AG08395 (cell line): ENCODE measurements at places on chromosomes 7 and 10.
A peak's percentile ranks its signal among the peaks of the same experiment; 100 is the strongest.

DNA sequence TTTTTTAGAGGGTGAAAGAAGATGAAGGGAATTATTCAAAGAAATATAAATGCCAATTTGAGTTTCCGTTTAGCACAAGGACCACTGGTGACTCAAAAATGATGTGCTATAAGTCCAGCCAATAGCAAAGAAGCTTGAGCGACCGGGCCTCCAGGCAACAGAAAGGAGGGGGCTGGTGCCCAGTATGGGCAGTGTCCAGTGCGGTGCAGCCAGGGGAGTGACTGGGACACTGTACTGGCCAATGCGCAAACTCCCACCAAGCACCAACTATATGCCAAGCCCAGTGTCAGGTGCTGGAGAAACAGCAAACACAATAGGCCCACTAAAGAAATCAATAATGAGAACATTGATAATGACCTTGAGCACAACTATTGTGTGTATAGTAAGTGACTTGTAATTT, 10.2 kb upstream of the OPALIN start:
- DNase-seq: no peak

DNA sequence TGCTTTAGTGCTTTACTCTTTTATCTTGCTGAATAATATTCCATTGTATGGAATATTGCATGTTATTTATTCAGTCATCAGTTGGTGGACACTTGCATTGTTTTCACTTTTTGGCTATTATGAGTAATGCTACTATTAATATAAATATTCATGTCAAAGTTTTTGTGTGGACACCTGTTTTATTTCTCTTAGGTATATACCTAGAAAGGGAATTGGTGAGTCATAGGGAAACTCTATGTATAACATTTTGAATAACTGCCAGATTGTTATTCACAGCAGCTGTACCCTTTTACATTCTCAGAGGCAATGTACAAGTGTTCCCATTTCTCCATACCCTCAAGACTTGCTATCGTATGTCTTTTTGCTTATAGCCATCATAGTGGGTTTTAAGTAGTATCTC, 268.7 kb downstream of the SEMA3A start:
- DNase-seq: no peak

DNA sequence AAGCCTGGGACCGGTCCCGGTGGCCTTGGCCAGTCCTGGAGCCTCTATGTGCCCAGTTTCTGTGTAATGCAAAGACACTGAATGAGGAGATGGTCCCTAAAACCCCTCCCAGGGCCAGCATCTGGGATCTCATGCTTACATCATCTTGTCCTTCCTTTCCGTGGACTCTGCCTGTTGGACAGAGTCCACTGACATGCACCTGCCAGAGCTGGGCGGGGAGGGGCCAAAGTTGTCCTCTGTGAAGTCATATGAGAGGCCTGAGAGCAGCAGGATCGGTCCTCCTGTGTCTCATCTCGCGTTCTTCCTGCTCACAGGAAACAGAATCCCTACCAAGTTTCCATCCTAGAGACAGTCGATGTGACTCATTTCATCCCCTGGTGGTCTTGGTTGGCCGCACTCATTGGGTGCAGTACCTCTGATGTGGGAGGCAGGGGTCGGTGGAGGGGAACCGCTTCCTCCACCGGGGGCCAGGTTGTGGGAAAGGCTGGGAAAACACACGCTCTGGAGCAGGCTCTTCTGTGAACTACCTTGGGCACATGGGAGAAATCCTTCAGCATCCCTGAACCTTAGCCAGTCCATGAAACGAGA, 389.6 kb upstream of the PODXL start:
- no peak for DNase-seq

DNA sequence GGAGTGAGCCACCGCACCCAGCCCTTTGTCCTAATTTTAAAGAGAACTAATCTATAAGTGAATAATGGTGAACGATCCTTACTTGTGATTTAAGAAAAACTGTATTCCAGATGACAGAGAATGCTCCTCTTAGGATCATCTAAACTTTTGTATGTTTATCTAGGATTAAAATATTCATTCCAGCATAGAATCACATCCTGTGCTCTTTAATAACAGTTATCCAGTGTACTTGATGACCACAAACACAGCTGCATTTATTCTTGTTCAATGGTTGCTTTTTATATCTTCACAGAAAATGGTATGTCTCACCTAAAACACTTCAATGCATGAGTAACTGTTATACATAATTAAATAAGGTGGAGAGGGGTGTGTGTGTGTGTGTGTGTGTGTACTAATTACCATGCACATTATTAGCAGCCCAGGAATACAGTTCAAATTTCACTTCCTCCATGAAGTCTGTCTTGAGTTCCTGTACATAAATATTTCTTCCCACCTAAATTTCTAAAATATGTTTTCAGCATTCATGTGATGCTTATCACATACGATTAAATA, 38.5 kb upstream of the SEMA3C start:
- no peak for DNase-seq

GRCh38 chr7:28955718-28956607, 2.2 kb downstream of the TRIL start:
- DNase-seq: no peak

DNA sequence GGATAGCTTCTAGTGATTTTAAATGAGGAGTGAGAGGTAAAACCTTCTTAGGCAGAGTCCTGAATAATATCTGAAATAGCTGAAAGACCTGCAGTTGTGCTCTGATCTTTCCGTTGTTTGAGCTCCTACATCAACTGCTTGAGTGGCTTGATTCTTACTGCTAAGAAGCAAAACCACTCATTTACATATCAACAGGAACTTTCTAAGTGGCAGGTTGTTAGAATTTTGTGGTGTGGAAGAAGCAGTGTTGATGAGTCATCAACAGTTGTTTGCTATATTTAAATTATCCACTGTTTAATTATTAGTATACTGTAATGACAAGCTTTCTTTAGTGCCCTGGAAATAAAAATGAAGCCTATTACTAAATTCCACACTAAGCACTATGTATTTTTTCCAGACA, 689.5 kb downstream of the DNAJB9 start:
- no peak for DNase-seq

DNA sequence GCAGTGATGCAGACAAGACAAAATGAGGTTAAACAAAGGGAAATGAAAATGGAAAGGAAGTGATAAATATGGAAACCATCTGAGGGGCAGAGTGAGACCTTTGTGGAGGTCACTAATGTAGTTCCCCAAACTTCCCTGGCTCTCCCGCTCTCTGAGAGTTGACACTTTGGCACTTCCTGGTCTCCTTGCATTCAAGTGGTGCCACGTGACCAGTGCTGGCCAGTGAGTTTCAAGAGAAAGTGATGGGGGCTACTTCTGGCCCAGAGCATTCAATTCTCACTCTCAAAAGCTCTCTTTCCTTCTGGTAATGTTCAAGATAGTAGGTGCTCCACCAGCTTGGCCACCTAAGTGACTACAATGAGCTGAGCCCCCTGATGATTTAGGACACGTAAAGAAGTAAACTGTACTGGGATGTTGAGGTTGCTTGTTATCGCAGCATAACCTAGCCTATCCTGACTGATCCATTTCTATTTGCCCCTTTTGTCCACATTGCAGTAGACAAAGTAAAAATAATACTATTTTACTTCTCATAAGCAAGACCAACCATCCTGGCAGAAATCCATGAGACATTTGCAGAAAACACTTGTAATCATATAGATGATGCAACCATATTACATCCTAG, 242.0 kb upstream of the YAE1 start:
- DNase-seq: no peak

GRCh38 chr10:88028072-88028471, 164.6 kb downstream of the PTEN start:
- no peak for DNase-seq

GRCh38 chr7:138768241-138768640, 29.6 kb upstream of the TMEM213 start:
- no peak for DNase-seq

- DNase-seq: no peak
These were observed 695.1 kb downstream of the GRID1 start for GRCh38 chr10:85671530-85671929.

GRCh38 chr7:99379043-99379577, 4.6 kb downstream of the ARPC1B start:
- DNase-seq: peak; percentile 92

DNA sequence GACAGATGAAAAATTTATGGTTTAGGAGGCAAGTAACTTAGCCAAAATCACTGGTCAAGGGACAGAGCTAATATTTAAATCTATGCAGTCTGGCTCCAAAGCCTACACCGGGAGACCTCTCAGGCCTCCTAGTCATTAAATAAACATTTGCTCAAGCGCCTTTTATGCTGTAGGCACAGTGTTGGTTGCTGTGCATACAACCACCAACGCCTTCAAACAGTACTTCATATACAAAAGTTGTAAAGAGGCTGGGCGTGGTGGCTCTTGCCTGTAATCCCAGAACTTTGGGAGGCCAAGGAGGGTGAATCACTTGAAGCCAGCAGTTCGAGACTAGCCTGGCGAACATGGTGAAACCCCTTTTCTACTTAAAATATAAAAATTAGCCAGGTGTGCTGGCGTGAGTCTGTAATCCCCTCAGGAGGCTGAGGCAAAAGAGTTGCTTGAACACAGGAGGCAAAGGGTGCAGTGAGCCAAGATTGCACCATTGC, 159.8 kb downstream of the MAGI2 start:
- no peak for DNase-seq

- DNase-seq: peak; percentile 52
These were observed 6.9 kb upstream of the SUN1 start for GRCh38 chr7:825386-825785.

DNA sequence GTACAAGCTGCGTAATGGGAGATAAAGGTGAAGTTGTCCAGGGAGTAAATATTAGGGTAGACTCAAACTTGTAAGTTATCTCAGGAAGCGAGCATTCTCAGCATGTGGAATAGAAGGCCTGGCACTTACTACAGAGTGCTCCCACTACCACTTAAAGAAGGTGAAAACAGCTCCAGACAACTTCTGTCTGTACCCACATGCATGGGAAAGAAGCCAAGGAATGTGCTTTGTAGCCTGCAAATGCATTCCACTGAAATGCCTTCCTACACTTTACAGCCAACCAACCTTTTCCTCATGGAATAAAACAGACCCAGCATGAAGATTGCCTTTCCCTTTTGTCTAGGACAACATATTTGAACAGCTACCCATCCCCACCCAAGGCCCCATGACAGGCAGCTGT, 45.4 kb upstream of the NPSR1 start:
- peak; percentile 2 for DNase-seq

DNA sequence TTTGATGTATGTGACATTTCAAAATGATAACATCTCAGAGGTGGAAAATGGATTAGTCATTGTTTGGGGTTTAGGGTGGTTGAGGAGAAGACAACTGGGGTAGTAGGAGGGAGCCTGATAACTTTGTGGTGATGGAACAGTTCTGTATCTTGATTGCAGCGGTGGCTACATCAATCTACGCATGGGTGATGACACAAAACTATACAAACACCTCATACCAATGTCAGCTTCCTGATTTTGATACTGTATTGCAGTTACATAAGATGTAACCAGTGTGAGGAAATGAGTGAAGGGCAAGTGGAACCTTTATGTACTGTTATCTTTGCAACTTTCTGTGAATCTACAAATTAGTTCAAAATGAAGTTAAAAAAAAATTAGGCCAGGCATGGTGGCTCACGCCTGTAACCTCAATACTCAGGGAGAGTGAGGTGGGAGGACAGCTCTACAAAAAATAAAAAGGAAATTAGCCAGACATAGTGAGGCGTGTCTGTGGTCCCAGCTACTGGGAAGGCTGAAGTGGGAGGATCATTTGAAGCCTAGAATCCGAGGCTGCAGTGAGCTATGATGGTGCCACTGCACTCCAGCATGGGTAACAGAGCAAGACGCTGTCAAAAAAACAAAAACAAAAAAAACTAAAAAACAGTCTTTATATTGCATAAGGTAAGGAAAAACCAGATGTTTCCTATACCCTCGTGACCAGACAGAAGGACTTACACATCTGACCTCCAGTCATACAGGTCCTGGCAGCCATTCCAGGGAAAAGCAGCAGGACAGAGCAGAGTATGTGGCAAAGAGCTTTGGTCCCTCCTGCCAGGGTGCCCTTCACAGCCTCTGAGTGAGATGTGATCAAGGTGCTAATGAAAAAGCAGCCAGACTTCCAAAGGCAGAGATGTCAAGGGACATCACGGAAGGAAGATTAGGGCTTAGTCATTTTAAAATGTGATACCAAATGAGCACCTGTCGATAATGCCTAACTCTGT, 50.8 kb downstream of the CYTH3 start:
- no peak for DNase-seq

DNA sequence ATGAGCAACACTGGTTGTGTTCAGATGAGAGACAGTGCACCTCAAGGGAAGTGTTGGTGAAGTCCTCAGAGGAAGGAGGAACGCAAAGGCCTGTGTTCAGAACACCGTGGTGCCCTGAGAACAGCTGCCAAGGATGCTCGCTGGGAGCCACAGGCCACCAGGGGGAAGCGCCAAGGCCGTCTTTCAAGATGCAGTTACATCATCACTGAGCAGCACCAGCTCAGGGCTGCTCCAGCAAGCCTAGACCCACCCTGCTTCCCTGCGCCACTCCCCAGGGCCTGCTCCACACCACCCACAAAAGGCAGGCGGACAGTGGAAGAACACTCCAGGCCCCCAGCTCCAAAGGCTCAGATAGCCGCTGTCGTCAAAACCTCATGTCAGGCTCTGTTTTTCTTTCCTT, 378.8 kb downstream of the DPP6 start:
- no peak for DNase-seq

DNA sequence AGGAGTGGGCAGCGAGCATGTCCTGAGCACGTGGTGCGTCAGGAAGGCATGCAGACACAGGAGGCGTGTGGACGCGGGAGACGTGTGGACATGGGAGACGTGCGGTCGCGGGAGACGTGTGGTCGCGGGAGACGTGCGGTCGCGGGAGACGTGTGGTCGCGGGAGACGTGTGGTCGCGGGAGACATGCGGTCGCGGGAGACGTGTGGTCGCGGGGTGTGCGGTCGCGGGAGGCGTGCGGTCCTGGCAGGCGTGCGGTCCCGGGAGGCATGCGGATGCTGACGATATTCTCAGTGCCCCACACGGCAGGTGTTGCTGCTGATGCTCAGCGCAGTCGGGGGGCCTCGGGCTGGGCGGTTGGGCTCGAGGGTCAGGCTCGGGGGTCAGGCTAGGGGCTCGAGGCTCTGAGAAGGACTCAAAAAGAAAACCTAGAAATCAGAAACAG, 94.2 kb downstream of the NKX6-2 start:
- DNase-seq: no peak

GRCh38 chr10:78328592-78329404, 295.1 kb downstream of the RPS24 start:
- no peak for DNase-seq
